Ascending aorta (tissue), 2 donors: ENCODE measurements at places on chromosomes 16 and 17.

DNA sequence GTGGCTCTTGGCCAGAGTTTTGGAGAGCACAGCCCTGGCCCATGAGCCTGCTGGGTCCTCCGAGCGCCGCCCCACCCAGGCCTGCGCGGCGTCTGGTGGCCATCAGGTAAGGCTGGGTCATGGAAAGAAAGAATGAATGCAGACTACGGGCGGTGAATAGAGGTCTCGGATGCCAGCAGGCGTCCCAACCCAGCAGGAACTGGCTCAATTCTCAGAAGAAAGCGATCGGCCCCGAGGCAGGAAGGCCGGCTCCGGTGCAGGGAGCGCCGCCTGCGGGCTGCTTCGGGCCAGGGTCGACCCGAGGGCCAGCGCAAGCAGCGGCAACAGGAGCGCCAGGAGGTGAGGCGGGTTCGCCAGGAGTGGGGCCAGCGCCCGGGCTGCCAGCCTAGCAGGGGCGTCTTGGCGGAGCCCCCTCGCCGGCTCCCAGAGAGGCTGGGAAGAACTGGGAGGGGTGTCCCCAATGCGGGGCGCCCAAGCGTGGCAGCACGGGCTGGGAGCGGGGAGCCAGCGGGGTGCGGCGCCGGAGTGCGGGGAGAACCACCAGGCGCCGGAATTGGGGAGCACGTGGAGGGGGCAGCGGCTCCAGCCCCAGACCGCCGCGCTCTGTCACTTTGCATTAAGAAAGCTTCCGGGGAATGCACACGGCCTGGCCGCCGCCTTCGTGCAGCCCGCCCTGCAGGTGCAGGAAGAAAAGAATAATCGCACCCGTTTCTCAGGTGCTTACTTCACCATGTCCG, 7.1 kb upstream of the TMC5 start:
- no peak for DNase-seq

DNA sequence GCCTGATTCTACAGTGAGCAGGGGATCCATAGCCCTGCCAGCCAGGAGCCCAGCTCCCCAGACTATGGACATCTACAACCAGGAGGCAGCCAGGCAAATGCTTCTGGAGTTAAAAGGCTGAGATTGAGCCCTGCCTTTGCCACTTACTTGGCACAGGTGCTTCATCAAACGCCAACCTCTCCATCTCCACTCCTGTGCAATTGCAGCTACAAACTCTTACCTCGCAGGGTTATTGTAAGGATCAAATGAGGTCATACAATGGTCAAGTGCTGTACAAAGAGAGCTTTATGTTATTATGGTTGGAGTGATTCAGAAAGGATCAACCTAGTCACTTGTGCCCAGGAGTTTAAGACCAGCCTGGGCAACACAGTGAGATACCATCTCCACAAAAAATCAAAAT, 9.8 kb upstream of the MYO18A start:
- DNase-seq = no peak

DNA sequence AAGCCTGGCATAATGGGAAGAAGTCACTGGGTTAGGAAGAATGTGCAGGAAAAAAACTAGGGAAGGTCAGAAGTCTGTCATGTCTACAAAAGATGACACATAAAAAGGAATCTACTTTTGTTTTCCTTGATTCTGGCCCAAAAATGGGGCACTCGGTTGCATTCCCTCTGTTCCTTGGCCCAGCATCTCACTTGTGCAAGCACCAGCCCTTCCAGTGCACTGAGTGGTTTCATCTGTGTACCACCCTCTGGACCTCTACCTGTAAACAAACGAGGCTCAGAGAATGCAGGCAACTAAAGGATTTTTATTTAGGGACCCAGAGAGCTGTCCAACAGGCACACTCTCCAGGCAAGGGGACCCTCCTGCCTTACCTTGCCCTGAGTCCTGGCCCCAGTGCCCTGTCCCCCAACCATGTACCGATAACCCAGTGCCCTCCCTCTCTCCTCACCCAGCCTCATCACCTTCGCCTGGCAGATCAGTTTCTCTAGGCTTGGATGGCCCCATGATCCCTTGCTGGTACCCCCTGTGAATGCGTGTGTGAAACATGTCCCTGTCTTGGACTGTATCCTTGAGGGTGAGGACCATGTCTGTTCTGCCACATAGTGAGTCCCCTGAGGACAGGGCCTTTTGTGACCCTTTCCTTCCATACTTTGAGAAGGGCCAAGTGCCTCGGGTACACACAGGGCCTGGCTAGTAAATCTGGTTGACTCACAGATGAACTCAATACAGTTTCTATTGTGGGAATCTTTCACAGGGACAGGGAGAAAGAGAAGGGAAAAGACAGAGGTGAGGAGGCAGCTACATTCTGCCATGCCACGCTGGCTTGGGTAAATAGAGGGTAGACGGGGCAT, 13.3 kb downstream of the NXPH3 start:
- DNase-seq = no peak

- DNase-seq = no peak
Observed at GRCh38 chr16:87701505-87701921, 64.3 kb downstream of the KLHDC4 start.

DNA sequence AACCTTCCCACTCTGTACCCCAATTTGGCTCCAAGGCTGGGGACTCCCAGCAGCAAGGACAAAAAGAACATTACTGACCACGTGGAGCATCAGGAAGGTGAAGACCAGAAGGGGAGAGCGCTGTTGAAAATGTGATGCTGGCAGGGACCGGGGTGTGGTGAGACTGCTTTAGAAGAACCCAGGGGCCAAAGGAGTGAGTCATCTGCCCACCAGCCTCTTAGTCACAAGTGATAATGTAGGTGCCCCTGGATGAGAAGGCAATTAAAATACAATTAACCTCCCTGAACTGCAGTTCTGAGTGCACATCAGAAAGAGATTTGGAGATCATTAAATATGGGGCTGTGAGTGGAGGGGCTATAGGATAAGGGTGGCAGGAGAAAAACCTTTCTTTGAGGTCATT, 366.6 kb upstream of the CCL2 start:
- no peak for DNase-seq

DNA sequence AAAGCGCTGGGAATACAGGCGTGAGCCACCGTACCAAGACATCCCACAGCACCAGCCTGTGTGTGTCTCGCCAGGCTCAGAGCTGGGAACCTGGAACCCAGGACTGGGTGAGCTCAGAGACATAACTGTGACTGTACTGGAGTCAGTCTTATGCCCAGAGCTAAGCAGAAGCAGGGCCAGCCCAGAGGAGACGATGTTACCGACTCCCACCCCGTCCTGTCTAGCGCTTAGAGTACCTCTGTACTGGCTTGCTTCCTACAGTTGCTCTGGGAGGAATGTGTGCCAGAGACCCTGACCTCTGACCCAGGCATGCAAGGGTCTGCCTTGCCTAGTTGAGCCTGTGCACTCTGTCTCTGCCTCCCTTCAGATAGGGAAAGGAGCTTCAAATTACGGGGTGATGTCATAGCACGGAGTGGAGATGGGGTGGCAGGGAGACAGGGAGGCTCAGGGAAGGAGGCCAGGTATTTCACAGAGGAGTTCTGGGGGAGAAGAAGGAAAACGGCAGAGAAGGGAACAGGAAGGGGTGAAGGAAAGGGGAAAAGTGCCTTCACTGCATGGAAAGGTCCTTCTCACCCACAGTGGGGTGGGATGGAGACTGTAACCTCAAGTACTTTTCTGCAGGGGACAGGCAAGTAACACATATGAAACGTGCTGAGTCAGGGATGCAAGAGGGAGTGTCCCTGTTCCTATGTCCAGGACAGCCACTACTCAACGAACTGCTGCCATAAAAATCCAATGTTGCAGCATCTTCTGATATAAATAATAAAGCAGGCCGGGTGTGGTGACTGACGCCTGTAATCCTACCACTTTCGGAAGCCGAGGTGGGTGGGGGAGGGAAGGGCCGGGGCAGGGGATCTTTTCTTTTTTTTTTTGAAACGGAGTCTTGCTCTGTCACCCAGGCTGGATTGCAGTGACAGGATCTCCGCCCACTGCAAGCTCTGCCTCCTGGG, 5.8 kb upstream of the ARMC5 start:
- DNase-seq = no peak

DNA sequence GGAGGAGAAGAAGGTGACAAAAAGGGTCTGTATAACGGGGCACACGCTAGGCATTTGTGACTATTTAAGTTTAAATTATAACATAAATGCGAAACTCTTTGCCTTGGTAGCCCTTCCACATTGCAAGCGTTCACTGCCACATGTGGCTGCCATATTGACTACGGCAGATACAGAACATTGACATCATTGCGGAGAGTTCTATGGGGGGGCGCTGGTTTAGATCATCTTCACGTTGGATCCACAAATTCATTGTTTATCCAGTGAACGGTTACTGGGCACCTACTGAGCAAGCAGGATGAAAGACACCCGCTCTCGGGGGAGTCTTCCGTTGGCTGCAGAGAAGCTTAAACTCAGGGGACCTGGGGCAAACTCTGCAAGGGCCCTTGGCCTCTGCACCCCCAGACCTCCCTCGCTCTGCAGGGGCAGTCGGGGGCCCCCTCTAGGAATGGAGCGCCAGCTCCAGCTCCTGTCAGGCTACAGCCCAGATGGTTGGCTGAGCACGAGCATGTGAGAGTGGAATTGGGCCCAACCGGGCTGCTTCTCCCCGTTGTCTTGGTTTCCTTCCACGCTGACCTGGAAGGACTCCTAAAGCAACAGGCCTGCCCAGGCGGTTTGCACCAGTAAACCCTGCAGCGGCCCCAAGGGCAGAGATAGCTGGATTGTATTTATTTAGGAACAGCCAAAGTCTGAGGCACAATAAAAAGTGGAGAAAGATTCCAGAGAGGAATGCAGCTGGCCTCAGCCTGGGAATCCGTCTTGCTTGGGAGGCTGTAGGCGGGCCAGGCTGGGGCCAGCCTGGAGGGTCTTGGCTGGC, 172.2 kb downstream of the SEC14L1 start:
- peak; percentile 90 for DNase-seq

- no peak for DNase-seq
Observed at GRCh38 chr17:57612202-57613071, 132.7 kb downstream of the CCDC182 start.

DNA sequence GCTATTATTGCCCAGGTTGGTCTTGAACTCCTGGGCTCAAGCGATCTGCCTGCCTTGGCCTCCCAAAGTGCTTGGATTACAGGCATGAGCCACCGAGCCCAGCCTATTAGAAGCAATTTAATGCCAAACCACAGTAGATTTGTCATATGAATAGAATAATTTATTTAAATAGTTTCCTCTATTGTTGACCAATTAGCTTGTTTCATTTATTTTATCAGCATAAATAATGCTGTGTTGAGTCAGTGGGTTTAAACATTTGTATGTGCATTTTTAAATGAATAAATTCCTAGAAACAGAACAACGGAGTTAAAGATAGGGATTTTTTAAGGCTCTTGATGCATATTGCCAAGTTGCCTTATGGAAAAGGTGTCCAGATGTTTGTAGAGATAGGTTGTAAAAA, 26.7 kb downstream of the FTO start:
- no peak for DNase-seq

DNA sequence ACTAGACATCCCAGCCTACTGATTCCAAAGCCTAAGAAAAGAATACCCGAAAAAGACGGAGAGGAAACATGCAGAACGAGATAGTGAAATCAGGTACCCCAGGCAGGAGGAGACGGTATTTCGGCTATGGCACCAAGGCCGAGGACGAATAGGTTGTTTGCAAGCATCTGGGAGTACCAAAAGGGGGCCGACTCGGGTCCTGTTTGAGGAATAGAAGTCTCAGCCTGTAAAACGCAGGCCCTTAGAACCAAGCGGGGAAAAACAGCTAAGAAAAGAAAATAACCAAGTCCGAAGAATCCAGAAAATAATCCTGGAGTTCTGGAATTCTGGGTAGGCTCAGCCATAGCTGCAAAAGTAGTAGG, 537 bp downstream of the SLC35B1 start:
- no peak for DNase-seq

DNA sequence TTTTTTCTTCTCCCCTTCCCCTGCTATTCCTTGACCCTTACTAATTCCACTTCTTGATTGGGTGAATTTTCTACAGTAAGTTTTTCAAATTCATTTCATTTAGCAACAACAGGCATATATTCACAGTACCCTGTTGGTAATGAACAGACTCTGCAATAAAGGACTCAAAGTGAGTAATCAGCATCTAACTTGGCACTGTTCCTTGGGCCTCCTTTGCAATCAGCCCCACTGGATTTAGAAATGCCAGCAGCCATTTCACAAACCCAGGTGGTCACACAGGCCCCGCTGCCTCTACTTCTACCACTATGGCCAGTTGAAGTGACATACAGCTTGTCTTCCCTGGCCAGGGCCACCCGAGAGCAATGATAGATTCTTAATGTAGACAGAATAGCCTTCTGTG, 113.8 kb downstream of the CYB561 start:
- no peak for DNase-seq

GRCh38 chr17:27747462-27748359, 52.6 kb downstream of the NOS2 start:
- DNase-seq = no peak

DNA sequence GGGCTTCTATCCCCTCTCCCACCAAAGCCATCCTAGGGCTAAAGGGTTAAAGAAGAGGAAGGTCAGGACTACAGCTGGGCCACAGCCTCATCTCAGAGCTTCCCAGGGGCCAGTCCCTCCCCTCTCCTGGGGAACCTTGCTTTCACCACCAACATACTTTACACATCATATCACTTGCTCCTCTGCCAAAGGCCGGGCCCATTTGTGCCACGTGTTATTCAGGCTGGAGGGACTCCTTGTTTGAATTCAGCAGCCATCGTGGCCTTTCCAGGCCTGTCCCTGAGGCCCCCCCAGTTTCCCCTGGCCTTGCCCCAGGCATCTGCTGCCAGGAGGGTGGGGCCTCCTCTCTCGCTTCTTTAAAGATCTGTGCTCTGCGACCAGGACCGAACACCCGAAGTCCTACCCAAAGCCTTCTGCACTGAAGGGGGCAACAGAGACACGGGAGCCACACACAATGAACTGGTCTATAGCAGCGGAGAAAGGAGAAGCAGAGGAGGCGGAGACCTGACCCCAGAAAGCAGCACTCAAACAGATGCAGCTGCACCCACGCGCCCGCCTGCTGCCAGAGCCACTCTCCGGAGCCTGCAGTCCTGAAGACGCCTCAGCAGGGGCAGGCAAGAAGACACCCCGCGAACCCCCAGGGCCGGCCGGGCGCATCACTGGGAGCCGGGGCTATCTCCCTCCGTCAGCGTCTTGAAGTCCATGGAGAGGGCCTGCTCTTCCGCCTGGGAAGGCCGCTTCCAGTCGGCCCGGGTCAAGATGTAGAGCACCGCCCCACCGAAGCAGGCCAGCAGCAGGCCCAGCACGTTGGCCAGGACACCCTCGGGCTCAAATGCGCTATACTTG, 12.1 kb downstream of the CYB561 start:
- peak; percentile 56 for DNase-seq

DNA sequence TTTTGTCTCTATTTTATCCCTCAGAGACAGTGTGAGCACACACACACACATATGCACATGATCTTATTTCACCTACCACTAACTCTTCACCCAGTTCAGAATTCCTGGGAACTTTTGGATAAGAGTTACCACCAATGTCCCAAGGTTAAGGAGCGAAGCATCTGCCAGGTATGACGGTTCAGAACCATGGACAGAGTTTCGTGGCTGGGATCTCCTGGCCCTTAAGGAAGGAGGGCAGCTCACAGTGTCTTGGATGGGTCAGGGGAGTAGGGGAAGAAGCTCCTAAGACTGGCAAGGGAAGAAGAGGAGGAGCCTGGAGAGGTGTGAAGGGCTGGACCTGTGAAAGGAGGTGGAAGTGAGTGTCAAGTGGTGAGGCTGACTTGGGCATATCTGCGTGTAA, 23.0 kb upstream of the TMEM132E start:
- no peak for DNase-seq

- no peak for DNase-seq
Observed at GRCh38 chr17:20097330-20097729, 88.2 kb downstream of the SPECC1 start.

- DNase-seq = no peak
Observed at GRCh38 chr17:50596191-50597037, 35.9 kb downstream of the CACNA1G start.

GRCh38 chr17:50072925-50073324, 17.0 kb downstream of the ITGA3 start:
- DNase-seq = no peak
